GM18507 (cell line): ENCODE measurements at places on chromosomes 6 and 20.

GRCh38 chr6:151911401-151911800 is 103.9 kb downstream of the ESR1 start:
- DNase-seq: no peak

DNA sequence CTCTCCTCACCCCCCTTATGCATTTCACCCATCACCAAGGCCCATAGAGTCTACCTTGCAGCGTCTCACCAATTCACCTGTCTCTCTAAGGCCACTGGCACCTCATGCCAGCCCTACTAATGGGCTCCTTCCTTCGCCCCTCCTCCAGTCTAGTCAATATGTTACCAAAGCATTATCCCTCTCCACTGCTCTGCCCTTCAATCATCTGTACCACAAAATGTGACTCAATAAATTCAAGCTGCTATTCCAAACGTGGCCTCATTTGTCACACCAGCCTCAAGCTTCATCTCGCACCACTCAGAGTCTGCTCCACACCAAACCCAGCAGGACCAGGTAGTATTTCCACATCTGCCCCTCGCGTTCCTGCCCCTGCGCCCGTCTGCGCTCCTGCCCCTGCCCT is 21.8 kb upstream of the RPS6KA2 start:
- no peak for DNase-seq

- DNase-seq: no peak
These were observed 15.3 kb upstream of the CCN2 start for GRCh38 chr6:131966443-131966842.

- DNase-seq: no peak
These were observed 157.6 kb upstream of the KCNQ5 start for GRCh38 chr6:72464246-72464645.

DNA sequence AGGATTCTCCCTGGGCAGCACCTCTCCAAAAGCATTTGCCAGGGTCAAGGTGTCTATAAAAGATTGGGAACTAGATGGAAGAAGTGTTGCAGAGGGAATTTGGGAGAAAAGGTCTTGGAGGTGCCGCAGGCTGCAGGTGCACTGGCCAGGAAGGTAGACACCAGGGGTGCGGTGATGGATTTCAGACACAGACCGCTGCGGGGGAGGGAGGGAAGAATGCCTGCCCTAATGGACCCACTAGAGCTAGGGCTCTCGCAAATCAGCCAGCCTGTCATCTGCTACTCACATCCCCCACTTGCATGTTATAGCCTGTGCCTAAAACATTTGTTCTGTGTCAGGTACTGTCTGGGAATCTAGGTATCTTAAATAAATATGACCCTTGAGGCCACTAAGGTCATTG is 193.6 kb upstream of the SLC24A3 start:
- no peak for DNase-seq

GRCh38 chr20:23140991-23141390 is 54.9 kb upstream of the CD93 start:
- no peak for DNase-seq

DNA sequence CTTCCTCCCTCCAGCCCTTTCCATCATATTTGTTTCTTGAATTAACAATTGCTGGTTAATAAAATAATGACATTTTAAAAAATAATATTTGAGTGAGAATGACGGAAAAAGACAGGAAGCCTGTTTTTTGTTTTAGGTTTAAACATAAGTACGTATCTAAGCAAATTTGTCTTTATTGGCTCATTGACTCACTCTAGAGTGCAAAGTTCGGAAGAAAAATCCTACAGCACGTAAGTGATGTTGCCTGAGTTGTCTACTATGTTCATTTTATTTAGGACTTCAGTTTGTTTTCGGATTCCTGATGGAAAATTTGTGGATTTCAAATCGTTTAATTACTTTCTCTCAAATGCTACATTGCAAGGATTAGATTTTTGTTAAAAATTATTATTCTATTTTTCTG is 1435.7 kb upstream of the ADGRB3 start:
- no peak for DNase-seq

DNA sequence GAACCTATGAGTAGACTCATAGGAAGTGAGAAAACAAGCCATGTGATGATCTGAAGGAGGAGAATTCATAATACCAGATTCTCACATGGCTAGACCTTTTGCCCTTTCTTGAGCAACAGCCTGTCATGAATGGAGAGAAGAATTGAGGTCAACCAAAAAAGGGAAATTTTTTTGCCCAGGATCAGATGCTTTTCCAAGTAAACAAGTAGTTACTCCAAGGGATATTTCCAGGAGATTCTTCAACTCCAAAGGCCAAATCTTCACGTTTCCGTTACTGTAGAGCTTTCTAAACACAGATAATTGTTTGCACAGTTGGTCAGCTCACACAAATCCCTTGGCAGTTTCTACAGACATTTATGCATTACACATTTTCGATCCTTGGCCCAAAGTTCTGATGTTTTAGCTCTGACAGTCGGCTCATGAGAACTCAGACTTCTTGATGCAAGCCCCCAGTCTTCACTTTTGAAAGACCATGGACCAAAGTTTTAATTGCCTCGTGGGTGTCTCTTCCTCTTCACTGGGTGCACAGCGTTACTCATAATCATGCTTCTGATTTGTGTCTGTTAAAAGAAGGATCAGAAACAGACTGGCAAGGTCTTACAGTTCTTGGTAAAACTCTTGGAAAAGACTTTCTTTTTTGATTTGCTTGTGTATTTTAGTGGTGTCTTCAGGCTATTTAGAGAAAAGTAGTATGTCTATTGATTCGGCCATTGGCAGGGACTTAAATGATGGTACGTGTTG is 115.0 kb downstream of the TSHZ2 start:
- DNase-seq: no peak

DNA sequence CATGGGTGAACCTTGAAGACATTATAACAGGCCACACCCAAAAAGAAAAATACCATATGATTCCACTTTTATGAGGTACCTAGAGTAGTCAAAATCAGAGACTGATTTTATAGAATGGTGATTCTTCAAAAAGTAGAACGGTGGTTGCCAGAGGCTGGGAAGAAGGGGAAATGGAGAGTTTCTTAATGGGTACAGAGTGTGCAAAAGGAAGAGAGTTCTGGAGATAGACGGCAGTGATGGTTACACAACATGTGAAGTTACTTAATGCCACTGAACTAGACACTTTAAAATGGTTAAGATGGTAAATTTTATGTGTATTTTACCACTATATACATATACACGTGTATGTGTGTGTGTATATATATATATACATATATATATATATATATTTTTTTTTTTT is 80.8 kb downstream of the PRND start:
- no peak for DNase-seq
